Stimulated activated CD4-positive, alpha-beta T cell treated with anti-CD3 and anti-CD28 coated beads, Interleukin-1b, Interleukin-23, amount 100 ng/mL, for 1 hour (primary cell): ENCODE measurements at places on chromosomes 2 and 18.

DNA sequence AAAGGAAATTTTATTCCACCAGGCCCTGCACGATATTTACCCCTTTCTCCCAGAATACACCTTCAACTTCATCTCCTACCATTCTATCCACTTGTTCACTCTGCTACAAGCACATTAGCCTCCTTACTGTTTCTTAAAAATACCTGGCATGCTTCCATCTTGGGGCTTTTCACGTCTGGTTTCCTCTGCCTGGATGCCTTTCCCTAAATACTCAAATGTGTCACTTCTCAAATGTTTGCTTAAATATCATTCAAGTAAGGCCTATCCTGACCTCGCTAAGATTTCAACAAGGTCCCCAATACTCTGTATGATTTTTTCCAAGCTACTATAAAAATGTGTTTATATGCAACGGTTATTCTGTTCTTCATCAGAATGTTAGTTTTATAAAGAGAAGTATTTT is 433.0 kb upstream of the CHAC2 start:
- no peak for DNase-seq

- DNase-seq: no peak
Observed at GRCh38 chr18:34707670-34708069, 2.4 kb upstream of the DTNA start.

- no peak for DNase-seq
Observed at GRCh38 chr18:3151399-3152264, 68.1 kb downstream of the MYOM1 start.

DNA sequence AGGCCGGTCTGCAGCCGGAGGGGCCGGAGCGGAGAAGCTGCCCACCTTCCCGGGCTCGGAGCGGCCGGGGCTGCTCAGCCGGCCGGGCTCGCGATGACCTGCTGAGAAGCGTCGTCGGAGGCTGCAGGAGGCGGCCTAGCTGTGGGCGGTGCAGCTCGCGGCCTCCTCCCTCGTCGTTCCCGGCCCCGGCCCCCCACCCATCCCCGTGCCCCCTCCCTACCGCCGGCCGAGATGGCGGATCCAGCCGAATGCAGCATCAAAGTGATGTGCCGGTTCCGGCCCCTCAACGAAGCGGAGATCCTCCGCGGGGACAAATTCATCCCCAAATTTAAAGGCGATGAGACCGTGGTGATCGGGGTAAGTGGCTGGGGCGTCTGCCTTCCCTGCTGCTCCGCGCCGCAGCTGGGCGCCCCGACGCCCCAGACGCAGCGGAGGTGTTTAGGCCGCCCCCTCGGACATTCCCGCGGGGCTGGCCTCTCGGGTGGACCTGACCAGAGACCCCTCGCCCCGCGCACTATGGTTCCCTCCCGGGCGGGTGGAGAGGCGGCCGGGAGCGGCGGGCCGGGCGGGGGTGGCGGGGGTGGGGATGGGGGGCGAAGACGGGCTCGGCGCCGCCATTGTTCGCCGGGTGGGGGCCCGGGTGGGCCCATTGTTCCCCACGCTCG is 492 bp downstream of the KIF5C start:
- no peak for DNase-seq

GRCh38 chr2:28216331-28216730 is 176.3 kb upstream of the FOSL2 start:
- DNase-seq: no peak
